D721Med (cell line): ENCODE measurements at places on chromosomes 5 and 9.

- no peak for DNase-seq
These were observed 31.4 kb upstream of the ERGIC1 start for GRCh38 chr5:172802567-172803176.

DNA sequence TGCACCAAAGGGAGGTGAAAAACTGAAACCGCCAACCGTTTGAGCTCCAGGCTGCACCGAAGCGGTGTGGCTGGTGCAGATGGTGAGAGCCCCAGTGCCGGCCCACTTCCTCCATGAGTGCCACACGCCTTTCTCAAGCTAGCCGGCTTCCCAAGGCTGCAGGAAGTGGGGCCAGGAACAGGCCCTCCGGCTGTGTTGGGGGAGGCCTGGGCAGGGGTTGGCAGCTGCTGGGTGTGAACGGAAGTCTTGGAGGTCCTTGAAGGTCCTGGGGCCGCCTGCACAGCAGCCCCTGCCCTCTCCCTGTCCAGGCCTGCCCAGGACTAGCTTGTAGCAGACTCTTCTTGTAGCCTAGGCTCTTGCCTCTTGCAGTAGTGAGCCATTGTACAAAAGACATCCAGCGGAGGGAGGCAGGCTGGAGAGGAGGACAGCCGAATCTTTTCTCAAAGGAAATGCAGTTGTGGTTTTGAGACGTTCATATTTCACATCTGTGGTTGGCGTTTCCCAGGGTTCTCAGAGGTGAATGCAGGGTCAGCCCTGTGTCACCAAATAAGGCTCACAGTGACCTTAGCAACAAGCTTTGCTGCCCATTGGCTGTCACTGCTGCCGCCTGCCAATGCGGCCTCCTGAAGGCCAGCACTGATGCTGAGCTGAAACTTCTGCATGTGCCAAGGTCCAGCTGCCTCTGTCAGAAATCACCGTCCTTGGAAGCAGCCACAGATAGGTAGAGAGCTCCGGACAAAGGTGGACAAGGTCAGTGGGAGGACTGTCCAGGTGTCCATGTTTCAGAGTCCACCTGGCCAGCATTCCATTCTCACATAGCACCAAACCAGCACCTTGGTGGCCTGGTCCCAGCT lies 23.9 kb downstream of the IRF1 start:
- no peak for DNase-seq

DNA sequence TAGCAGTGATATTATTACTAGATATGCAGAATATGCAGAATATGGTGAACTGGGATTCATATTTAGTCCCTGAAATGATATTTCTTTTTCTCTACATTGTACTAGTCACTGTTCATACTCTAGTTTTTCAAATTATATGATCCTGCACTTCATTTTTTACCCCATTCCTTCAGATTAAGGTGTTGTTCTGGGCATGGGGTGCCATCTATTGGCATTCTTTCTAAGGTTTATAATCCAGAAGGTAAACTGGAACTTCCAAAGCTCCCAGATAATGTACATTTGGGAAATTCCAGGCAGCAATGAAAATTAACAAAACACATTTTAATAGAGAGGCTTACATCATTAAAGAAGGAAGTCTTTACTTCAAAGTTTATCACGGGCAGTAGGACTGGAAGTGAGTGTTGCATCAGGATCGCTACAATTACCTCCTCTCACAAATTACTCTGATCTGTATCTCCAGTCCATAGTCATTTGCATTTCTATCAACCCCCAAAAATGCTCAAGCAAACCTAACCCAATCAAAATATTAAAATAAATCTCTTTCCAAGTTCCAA lies 12.5 kb downstream of the RFX3 start:
- no peak for DNase-seq

- no peak for DNase-seq
These were observed 56.7 kb upstream of the BASP1 start for GRCh38 chr5:17160756-17161040.

GRCh38 chr5:6059137-6059800 lies 319.1 kb downstream of the MED10 start:
- DNase-seq, result no peak
